Cardiac muscle cell (in vitro differentiated cells and primary cell): ENCODE measurements at places on chromosomes 12 and 14.

DNA sequence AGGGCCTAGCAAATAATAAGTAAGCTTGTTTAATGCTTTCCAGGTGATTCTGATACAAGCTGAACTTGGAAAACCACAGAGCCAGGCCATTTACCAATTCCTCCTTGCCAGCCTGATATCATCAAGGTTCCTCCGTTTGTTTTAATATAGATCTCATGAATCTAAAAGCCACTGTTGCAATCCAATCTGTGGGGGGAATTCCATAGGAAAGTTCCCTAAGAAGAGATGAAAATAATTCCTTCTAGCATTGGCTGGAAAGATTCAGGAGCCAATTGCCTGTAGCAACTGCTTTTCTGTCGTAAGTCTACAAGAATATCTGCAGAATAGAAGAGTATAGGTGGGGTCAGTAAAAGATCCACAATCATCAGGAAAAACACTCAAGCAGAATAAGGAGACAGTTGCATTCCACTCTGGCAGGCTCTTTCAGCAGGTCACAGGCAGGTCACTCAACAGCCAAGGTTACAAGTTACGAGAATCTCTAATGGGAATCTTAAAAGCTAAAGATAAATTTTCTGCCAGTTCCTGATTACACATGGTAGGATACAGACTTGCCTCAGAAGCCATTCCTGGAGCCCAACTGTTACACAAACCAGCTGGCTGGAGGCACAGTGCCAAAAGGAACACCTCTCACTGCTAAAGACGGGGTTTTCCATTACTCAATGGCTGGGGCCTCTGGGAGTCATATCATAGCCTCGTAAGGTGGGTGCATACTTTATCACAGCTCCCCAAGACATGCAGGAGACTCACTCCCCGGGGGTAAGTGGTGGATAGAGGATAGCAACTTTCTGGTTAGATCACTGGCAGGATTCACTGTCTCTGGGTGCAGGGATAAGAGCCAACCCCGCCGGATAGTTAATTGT lies 43.6 kb downstream of the FGD6 start:
- DNase-seq: peak; percentile 80

DNA sequence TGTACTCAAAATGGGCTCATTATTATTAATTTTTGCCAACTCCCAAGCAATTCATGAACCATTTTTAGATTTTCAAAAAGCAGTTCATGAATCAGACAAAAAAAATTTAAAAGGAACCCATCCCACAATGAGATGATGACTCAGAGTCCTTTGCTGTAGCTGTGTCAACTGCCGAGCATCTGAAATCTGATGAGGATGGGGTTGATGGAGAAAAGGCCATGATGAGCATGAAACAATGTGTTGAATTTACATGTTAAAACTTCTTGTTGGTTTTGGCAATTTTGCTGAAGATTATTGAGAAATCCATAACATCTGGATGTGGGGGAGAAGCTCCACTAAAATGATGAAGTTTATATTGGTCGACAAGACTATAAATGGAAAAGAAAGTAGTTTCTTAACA lies 378.0 kb downstream of the FOXG1 start:
- no peak for DNase-seq

DNA sequence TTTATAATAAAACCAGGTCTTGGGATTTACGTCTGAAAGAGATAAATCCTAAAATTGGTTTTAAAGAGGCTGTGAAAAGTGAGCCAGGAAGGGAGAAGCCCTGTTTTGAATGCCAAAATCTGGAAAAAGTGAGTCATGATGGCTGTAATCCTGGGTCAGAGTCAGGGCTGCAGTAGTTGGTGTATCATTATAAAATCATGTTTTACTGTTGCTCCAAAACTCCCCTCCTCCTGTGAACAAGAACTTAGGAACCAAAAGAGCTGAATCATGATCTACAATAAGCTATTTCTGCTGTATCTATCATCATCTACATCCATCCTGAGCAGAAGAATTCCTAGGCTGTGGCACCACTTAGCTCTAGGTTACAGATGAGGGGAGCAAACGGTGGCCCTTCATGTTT lies 79.3 kb downstream of the LMO3 start:
- DNase-seq: no peak

- no peak for DNase-seq
Measured at GRCh38 chr14:26531894-26532293, 65.9 kb downstream of the NOVA1 start.

GRCh38 chr12:59386236-59386635 lies 209.6 kb upstream of the SLC16A7 start:
- no peak for DNase-seq

GRCh38 chr12:131418884-131419283 lies 292.0 kb upstream of the SFSWAP start:
- no peak for DNase-seq

GRCh38 chr12:113116875-113117274 lies 18.7 kb downstream of the RASAL1 start:
- no peak for DNase-seq

DNA sequence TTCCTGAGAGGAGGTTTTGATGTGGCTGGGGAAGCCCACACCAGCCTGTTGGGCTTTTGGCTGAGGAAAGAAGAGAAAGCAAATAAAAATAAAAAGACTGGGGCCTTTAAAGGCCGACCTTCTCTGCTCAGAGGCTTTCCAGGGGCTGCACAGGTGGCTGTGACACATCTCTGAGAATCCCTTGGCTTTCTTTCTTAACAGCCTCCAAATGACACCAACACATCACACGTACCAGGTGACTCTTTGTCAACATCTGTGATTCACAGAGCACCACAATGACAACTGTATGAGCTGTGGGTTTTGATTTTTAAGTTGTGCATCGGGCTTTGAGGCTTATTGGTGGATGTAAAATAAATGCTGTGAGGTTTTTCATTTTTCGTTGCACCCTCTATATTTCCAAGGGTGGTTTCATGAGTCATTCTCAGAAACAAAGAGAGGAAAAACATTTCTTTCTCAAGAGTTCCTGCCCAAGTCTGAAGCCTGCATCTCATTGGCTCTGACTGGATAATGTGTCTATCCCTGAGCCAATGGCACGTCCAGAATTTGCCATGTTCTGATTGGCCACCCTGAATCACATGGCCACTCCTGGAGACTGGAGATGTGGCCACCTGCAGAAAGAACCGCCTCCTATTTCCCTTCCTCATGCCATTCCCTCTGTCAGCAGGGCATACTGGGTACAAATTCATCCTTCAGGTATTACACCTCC lies 349.0 kb downstream of the GLT1D1 start:
- no peak for DNase-seq

GRCh38 chr12:93397412-93397811 lies 19.7 kb downstream of the NUDT4 start:
- DNase-seq: no peak

DNA sequence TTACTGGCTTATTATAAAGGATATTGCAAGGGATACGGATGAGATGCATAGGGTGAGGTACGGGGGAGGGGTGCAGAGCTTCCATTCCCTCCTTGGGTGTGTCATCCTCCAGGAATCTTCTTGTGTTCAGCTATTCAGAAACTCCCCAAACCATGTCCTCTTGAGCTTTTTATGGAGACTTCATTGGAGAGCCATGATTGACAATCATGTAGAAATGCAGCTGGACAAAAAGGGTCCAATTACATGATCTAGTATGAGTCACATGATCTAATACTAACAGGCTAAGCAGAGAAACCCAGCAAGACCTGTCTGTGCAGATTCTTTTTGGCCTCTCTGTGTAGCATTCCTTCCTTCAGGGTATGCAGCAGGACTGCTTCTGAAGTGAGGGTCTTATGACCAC lies 23.9 kb upstream of the FLVCR2 start:
- DNase-seq: peak; percentile 21

DNA sequence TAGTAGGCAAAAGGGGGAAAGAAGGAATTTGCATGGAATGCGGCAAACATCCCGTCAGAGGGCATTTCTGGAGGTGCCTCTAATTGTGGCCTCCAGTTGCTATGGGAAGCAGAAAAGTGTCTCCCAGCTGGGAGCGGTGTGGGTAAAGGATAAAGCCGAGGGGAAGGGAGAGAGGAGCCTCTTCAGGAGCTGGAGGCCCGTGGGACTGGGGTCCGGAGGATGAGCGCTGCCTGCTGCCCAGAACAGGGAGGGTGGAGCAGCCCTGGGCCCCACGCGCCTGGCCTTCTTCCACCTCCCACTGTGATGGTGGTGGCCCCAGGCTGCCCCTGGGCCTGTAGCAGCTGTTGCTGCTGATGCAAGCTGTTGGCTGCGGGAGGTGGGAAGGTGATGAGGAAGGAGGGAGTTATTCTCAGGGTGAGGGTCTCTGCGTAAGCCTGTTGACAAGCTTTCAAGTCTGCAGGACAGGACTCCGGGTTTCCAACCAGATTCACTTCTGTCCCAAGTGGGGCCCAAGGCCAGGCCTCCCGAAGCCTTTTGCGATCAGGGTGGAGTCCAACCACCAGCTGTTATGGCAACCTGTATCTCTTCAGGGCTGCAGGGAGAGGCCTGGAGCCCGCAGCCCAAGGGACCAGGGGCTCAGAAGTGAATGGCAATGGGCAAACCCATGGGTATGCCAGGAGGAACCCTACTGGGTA lies 19.1 kb upstream of the PGF start:
- DNase-seq: no peak

GRCh38 chr12:26966842-26967241 lies 28.6 kb downstream of the FGFR1OP2 start:
- DNase-seq: no peak

- DNase-seq: no peak
Measured at GRCh38 chr12:26680727-26681455, 152.1 kb downstream of the ITPR2 start.

DNA sequence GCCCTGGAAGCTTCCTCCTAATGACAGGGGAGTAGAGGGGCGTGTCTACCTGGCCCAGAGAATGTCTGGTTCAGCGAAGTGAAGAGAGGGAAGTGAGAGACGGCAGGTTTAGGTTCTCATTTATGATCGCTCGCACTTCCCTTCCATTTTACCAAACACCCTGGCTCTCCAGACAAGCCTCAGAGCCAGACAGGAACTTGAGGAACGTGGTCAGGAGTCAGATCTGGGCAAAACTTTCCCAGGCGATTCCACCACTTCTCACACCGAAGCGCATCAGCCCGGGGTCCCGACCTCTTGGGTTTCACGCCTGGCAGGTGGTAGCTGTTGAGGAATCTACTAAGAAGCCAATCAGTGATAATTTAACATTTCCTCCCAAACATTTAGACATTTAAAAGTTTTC lies 21.3 kb downstream of the ACTN1 start:
- DNase-seq: no peak

DNA sequence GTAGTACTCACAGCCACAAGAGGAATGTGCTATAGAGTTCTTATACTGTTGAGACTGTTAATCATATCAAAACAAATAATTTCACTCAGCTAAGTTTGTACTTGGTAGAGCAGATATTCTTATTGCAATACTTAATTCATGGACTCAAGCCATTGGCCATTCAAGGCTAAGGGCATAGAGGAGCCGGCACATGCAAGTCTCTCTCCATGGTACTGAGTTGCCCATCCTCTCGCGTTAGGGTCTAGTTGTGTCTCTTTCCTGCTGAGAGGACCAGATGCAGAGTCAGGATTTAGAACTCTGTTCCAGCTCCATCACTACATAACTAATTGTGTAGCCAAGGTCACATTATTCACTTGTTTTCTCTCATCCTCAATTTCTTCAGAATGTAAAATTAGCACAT lies 14.4 kb upstream of the TUNAR start:
- DNase-seq: no peak
